Foreskin melanocyte (primary cell): ENCODE measurements at places on chromosomes 16 and 17.

DNA sequence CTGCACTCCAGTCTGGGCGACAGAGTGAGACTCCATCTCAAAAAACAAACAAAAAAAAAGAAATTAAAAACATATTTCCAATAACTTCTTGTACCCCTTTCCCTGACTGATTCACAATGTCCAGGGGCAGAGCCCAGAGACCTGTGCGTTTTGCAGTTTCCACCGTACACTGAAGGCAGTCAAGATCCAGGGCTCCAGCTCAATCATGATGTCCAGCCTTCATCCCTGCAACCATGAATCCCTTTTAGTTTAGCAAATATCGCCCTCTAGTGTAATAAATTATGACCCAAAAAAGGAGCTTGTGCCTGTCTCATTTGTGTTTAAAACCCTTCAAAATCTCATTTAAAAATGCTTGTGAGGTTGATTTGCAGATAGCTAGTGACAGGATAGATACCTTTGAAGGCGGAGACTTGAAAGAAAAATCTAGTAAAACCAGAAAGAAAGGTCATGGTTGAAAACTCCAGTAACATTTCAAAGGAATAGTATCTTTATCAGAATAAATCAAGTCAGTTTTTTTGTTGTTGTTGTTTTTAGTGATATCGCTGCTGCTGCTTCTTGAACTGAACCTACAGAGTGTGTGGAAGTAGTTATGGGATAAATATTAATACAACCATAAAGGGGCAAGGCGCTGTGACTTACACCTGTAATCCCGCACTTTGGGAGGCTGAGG lies 3.7 kb upstream of the ERN1 start:
- DNase-seq = peak; percentile 54

DNA sequence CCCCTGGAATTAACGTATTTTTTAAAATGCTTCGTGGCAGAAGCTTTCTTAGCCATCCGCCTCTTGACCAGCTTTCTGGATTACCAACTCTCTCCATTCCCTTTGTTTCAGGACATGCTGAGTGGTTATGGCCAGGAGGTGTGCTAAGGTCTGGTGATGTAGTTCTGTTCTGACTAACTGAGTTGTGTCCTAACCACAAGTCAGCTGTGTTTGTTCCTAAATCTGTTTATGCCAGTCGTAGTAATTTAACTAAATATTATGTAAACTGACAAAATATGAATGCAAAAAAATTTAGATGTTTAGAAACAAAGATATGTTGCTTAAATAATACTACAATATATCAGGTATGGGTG lies 61.6 kb downstream of the MRTFB start:
- no peak for DNase-seq

GRCh38 chr17:62172492-62173291 lies 107.6 kb upstream of the MED13 start:
- DNase-seq = no peak

GRCh38 chr16:76541070-76541469 lies 263.9 kb downstream of the CNTNAP4 start:
- no peak for DNase-seq

DNA sequence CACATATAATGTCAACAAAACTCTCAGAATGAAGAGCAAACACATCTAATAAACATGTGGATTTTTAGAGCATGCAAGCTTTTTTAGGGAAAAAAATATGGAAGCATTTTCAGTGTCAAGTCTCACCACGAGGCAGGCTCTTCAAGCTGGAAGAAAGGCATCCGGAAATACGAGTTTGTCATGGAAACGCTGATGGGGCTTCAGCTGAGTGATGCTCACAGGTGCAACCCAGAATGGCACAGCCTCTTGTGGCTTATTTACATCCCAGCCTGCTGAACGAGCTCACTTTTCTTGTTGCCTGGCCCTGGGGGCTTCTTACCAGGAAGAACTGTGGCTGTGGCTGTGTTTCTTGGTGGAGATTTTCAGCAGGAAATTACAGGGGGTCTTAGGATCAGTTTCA lies 24.1 kb upstream of the DYNLL2 start:
- no peak for DNase-seq

DNA sequence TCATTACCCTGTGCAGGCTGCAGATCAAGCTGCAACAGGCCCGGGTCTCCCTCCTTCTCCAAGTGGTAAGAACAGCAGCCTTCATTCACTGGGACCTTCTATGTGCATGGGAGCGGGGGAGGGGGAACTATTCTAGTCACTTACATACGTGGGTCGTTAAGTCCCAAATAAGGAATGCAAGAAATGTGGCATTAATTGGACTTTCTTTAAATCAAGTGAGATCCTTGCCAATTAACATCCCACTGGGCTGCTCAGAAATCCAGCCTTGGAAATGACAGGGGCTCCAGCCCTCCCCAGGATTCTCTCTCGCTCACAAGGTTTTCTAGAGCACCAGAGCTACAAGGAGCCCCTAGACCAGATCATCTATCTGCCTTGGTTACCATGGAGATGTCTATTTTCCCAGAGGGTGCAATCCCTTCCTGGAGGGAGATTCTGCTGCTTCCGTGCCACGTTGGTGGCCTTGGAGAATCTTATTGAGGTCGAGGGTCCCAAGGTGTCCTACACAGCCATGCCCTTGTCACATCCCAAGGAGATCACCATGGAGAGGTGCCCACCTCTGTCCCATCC lies 5.2 kb upstream of the EIF1 start:
- no peak for DNase-seq

DNA sequence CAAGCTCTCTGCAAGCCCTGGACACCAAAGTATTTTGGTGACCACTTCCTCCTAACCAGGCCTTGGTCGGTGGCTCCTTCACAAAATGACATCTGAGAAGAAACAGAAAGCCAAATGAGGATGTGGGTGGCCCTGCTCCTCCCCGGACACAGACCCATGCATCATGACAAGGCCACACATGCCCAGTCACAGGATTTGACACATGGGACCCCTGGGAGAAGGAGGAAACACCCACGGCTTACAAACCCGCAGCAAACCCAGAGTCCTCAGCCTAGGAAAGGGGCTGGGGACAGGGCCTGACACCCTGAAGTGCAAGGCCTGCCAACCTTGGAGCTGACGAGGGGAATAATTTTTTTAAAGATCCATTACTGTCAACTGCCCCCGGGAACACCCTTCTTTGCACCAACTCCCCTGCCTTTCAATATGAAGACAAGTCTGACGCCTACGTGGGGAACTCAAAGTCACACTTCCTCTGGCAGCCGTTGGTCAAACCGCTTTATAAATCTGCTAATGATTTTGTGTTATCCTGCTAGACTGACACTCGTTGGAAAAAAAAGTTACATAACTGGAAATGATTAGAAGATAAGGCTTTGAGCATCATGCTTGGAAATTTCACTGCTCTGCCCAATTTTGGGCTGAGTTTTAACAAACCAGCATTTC lies 41.3 kb downstream of the GAS7 start:
- no peak for DNase-seq

DNA sequence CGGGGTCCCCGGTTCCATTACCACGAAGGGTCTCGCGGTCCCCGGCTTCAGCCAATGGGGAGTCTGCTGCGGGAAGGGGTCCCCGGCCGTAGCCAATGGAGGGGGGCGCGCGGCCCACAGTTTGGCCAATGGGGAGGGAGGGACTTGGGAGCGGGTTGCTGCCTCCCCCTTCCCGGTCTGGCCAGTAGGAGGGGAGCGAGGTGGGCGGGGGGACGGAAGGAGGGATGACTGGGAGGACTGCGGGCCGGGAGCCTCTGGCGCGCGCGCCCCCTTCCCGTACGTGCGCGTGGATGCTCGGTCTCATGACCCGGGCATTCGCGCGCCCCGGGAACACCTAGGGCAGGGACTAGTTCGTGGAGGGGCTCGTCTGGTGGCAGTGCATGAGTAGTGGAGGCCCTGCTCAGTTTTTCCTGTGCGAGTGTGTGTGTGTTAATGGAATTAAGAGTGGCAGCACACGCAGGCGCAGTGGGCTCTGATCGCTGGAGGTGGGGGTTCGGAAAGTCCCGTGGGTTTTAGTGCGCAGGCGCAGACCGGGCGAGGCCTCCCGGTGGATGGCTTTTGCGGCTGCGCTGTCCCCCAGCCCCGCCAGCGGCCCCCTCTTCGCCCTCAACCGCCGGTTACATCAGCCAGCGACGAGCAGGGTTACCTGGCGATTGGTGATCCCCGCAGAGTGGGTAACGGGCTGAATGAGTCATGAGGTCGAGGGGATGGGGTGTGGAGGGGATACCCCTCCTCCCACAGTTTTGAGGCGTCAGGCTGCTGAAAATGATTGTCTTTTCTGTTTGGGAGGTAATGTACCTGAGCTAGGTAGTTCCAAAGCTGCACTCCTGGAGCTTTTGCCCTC lies 1.3 kb downstream of the ATXN2L start:
- DNase-seq = peak; percentile 95
